Glomerular endothelial cell (primary cell): ENCODE measurements at places on chromosomes 1 and 21.

- DNase-seq: no peak
Measured at GRCh38 chr1:163055005-163055404, 14.2 kb upstream of the RGS4 start.

GRCh38 chr1:87785386-87785785 lies 456.7 kb downstream of the LMO4 start:
- DNase-seq: no peak

DNA sequence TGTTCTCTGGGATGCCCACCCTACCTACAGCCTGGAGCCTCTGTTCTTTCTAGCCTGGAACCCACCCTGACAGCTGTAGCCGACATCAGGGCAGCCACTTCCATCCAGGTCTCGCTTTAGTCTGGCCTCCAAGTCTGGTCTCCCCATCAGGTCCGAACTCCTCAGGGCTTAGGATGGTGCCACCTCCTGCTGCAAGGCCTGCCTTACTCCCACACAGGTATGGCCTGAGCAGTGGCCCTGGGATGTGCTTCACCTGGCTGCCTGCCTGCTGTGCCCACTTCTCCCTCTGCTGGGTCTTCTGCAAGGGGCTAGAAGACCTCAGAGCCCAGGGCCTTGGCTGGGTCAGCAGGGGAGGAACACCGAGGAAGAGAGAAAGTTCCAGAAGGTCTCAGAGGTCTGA lies 35.7 kb upstream of the MAGOH start:
- no peak for DNase-seq

DNA sequence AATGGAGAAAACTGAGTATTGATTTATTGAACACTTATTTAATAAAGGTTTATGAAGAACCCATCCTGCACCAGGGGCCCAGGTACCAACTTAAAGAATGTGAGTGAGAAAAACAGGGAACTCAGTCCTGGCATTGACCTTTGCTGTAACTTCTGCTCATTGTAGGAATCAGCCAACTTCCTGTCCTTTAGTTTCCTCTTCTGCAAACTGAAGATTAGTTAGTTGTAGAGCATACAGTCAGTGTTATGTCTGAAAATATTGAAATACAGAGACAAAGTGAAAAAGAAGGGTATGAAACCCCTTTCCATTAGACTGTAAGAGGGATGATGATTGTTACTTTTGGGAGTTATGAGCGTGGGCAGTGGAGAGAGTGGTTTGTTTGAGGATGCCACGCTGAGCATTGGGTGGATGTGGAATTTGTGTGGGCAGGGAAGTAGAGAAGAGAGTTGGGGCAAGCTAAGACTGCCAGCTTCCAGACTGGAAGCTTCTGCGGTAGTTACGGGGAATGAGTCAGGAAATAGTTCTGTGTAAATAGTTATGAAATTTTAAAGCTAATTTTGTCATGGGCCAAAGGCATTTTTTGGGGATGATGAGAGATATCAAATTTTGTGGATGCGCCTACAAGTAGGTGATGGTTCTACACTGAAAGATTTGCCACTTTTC lies 89.2 kb downstream of the GPR88 start:
- DNase-seq: no peak

GRCh38 chr1:25799935-25800702 lies at the start of gene SELENON:
SELENON (plus strand) TSS chr1:25800193; CDS start chr1:25800231, 38 bp downstream.
- DNase-seq: no peak

- no peak for DNase-seq
Measured at GRCh38 chr1:204410688-204411450, 748 bp downstream of the PPP1R15B start.

DNA sequence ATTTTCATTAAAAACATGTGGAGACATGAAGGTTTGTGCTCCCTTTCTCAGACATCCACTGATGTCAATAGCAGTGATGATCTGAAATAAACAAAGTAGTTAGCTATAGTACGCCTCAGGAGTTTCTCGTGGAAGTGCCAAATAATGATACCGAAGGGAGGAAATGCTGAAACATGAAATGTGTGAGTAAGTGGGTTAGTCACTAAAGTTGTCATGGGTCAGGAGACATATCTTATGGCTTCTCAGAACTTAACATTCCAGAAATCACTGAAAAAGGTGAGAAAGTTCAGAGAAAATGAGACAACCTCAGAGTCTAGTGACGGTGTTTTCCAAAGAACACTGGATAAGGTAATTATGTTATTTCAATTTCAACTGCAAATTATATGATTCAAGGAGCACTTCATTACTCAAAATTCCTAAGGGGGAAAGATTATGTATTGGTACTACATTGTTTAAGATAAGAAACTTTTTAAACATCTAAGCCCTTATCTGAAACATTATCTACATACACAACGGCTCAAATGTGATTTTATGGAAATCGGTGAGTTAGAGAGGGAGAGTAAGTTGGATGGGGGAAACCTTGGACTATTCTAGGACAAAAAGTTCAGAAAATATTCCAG lies 20.6 kb downstream of the NIBAN1 start:
- no peak for DNase-seq

DNA sequence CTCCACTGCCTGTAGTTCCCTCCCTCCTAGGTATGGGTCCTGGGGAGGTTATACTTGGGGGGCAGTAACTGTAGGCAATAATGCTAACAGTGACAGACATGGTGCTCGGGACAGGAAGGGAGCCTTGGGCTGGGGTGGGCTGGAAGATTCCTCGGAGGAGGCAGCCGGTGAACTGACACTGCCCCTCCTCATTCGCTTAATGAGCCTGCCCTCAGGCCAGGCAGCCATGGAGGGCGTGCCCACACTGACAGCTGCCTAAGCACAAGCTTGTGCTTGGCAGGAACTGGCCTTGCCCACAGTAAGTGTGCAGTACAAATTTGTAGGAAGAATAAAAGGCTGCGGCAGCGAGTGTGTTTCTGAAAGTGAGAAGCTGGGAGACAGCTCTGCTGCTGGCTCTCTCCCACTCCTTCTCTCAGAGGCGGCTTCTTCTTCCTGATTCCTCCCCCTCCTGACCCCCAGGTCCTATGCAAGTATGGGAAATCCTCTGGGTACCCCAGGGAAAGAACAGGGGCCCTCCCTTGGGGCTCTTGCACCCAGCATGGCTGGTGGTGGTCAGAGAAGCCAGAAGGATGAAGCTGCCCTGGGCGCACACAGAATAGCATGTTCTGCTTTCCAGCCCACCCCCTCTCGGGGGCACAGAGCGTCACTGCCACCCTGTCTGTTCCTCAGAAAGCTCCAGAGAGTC lies 23.6 kb downstream of the OPTC start:
- no peak for DNase-seq

- no peak for DNase-seq
Measured at GRCh38 chr1:153985341-153985912, 712 bp downstream of the RAB13 start.

- DNase-seq: no peak
Measured at GRCh38 chr1:99305626-99306025, 41.3 kb downstream of the PLPPR4 start.

GRCh38 chr1:96515925-96516324 lies 205.7 kb upstream of the PTBP2 start:
- no peak for DNase-seq

DNA sequence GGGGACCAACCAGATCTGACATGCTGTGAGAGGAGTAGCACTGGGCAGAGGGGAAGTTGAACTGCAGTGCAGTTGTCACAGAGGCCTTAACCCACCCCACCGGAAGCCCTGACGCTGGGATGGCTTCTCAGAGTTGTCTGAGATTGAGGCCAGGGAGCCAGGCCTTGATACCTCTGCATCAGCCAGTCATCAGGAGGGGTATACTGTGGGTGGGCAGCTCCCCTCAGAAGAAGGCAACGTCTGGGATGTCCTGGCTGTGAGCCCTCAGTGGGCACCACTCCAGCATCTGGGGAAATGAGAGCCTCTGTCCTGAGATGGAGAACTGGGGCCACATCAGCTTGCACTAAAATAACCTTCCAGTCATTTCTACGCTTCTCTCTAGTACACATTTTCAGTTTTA lies 47.9 kb upstream of the BCAR3 start:
- no peak for DNase-seq

GRCh38 chr1:48673332-48674105 lies 103.2 kb downstream of the BEND5 start:
- no peak for DNase-seq

- no peak for DNase-seq
Measured at GRCh38 chr1:65538664-65539063, 118.2 kb downstream of the LEPR start.

GRCh38 chr1:110612060-110612745 lies 6.0 kb upstream of the KCNA2 start:
- no peak for DNase-seq

DNA sequence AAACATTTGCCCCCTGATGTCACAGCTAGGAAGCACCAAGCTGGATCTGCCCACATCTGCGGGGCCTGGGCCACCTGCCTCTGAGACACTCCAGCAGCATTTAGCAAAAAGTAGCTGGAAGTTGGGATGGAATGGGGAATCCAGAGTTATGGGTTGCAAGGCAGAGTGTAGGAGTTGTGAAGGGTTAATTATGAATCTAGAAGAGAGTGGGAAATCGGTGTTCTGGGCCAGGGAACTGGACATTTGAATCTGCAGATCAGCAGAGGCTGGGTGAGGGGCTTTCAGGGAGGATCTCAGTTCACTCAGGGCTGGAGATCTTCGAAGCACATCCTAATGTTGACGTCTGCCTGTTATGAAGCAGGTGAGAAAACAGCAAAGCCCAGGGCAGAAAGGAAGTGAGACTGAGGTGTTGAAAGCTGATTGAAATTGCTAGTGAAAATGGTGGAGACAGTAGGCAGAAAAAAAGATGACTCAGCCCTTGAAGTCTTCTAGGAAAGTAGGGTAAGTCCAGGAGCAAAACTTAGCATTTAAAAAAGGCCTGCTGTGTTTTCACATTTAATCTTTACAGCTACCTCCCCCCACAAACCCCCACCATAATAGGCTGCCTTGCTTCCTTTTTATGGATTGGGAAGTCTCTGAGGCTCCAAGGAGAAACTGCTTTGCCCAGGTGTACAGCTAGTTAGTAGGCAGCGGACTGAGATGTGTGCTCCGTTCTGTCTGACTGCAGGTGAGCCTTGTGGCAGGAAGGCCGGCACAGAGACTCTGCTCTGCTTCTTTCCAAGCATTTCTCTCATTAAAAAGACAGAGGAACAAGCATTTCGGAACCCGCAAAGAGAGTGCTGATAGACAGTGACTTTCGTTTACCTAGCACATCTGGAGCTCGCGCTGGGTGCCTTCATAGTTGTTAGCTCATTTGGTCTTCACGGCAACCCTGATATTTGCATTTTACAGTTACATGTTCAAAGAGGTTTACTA lies 7.2 kb downstream of the VANGL1 start:
- no peak for DNase-seq

DNA sequence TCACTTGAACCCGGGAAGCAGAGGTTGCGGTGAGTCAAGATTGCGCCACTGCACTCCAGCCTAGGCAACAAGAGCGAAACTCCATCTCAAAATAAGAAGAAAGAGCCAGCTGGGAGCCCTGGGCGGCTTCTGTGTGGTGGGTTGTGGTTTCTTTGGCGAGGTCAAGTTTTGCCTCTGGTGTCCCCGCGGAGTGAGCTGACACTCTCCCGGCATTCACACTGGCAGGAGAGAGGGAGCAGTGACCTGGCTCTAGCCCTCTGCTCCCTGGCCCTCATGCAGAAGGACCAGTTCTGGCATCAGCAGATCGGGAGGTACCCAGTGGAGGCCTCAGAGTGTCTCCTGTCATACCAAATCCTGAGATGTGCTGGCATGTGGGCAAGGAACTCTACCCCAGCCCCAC lies 81.0 kb upstream of the VAMP3 start:
- DNase-seq: no peak

- DNase-seq: no peak
Measured at GRCh38 chr1:6257541-6258069, 3.3 kb downstream of the GPR153 start.
